Hematopoietic multipotent progenitor cell treated with erythropoietin and hydrocortisone succinate and interleukin-3 and kit ligand, for 17 days (in vitro differentiated cells): ENCODE measurements at places on chromosomes 4 and X.

GRCh38 chrX:71603618-71604017, 14.7 kb downstream of the CXCR3 start:
- DNase-seq, result no peak

GRCh38 chrX:56130436-56130835, 101.7 kb upstream of the KLF8 start:
- DNase-seq, result no peak

DNA sequence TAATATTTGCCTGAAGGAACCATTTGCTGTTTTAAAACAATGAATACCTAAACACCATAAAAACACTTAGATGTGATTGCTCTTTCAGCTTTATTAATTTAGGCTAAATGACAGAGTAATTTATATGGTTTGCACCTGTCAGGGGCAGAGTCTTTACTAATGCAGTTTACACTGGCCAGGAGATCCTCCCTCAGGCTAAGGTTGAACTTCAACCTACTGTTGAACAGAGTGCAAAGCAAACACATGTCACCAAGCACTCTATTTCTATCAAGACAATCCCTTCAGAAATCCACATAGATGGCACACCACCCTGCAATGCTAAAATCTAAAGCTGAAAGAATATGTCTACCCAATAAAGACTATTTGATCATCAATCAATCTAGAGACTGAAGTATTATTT, 147.3 kb downstream of the KLHL13 start:
- DNase-seq, result no peak

- no peak for DNase-seq
Measured at GRCh38 chr4:1105662-1106061, 7.7 kb downstream of the RNF212 start.

GRCh38 chr4:144185086-144185485, 44.6 kb upstream of the GYPA start:
- no peak for DNase-seq

GRCh38 chrX:18696653-18697052, 10.8 kb upstream of the PPEF1 start:
- no peak for DNase-seq

DNA sequence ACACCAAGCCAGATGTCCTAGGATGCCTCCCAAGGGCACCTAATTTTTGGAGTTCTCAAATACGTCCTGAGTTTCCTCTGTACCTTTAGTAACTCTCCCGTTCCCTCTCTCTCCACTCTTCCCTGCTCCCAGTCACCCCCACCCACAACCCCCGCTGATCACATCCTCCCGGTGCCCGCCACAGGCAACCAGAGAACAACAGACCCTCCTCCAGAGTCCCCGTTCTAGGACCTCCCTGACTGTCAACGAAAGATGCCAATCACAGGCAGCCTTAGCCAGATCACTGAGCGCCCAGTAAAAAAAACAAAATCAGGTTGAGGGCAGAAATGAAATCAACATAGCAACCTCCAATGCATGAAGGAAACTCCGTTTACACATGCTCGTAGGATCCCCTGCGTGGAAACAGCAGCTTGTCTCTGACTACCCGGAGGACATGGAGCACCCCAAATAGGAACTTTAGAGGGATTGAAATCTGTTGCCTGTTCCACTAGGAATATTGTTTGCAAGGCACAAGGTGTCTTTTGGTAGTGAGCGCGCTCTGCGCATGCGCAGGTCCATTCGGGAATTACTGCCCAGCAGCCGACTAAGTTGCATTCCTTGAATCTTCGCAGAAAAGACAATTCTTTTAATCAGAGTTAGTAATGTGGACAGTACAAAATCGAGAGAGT, at the start of gene GABRB1:
Gene GABRB1, plus strand, starts transcription at position 557 of the 668 bp plus-strand sequence.
- no peak for DNase-seq

GRCh38 chr4:7282786-7283440, 90.6 kb downstream of the SORCS2 start:
- DNase-seq, result no peak

DNA sequence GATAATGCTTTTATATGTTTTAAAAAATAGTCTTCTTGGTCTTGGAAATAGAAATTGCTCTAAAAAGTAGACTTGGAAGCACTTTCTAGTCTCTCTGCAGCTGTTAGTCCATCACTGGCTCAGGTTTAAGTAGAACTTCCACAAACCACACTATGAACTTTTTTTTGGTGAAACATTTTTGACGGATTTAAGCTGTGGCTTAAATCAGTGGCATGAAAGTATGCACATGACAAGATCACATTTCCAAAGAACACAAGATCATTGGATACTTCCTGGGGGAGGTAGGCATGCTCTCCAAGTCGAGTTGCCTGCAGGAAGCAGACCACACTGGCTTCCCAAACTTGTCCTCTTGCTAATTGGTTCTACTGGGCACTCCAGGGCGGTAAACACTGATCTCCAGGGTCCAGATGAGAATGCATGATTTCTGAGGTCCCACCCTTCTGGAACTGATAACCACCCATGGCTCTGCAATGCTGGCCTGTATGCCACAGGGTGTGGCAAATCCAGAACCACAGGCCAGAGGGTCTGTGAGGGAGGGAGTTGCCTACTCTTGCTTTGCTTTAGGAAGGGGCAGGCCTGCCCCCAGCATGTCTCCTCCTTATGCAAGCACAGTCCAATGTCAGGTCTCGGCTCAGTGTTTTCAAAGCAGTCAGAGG, 331.9 kb upstream of the SFRP2 start:
- DNase-seq, result no peak

GRCh38 chr4:76697129-76697803, 200.7 kb downstream of the SOWAHB start:
- no peak for DNase-seq

DNA sequence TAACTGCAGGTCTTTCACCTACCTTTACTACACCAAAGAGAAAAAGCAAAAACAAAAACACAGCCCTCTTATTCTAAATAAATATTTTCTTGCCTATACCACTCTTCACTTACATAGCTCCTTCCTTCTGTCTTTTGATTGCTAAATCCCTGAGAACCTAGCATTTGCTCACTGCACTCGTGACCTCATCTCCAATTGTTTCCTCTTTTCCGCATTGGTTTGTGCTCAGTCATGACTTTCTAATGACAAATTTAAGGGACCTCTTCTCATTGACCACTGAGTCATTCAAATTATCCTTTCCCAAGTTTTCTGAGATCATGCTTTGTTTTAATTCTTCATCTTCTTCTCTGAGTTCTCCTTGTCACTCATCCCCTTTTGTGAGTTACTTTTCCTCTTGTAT, 1697.1 kb downstream of the STIM2 start:
- DNase-seq, result no peak

DNA sequence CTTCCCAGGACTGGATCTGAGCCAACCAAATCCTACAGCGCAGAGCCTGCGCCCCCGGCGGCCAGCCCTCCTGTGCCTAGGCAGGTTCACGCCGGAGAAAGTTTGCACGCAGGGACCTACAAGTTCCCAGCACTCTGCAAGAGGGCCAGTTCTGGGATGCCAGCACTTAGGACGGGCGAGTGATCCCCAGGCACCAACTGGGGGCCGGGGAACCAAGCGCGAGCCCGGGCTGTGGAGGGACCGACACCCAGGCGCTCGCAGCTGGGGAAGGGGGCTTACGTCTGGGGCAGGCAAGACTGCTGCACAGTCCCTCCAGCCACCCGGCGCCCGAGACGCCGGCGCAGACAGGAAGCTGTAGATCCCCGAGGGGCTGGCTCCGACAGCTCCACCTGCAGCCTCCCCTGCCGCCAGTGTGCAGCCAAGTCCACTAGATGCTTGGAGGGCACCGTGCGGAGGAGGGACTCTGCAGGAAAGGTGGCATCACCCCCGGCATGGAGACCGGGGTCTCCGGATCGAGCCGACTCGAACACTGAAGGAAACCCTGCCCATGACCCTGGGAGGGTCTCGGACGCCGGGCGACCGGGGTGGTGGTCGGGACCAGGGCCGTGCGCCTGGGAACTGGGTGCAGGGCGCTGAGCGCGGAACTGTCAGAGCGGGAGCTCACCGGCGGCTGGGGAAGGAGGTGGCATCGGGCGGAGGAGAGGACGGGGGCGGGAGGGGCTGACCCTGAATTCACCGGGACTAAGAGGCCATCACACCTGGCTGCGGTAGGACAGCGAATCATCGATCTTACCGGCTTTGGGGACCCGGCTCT, 566 bp downstream of the CORIN start:
- DNase-seq, result no peak

DNA sequence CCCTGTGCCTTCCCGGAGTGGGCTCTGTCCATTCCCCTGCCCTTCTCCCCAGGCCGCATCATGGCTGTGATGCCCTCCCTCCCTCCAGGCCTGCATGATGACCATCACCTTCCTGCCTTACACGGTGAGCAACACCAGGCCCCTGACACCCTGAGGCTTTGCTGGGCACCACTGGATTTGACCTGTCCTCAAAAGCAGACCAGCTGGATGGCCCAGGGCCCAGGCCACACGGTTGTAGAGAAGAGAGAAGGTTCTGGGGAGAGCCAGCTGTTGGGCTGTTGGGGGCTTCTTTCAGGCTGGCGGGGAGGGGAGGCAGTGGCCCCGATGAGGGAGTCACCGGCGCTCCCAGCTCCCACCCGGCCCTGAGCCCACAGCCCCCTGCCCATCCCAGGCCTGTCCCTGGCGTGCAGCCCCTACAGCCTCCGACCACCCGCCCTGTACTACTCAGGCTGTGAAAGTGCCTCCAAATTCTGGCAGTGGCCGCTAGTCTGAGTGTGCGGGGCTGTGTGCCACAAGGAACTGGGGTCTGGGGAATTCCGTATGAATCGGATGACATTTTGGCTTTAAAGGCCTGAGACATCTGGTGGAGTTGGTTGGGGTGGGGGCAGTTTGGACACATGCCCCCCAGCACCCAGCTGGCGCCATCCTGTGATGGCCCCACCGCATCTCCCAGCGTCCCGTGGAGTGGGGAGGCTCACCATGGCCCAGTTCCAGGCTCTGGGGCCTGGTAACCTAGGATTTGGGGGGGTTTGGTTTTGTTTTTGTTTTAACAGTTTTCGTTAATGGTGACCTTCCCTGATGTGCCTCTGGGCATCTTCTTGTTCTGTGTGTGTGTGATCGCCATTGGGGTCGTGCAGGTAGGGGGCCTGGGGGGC, 19.6 kb downstream of the TMEM175 start:
- no peak for DNase-seq

DNA sequence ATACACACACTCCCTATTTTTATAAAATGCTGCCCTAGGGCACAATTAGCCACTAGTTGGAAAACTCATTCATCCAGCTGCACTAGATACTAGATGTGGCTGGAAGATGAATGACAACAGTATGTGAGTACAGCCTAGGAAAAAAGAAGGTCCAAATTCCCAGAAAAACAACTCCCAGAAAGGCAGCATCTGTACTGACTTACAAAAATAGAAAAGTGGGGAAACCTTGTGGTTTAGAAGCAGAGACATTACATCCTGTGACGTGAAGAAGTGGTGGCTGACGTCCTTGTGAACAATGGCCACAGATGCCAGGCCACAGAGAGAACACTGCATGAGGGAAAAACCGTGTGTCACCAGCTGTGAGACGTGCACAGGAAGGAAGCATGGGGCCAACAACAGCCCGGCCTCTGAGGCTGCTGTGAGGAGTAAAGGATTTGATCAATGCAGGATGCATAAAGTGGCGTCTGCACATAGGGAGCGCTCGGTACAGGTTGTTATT, 81.2 kb downstream of the SPRY1 start:
- DNase-seq, result no peak

- no peak for DNase-seq
Measured at GRCh38 chr4:84733343-84734033, 150.6 kb downstream of the CDS1 start.

GRCh38 chr4:95548738-95549245, at the start of gene UNC5C:
UNC5C (minus strand) TSS chr4:95548973.
- no peak for DNase-seq

GRCh38 chr4:109157696-109158095, 144.8 kb downstream of the COL25A1 start:
- DNase-seq, result no peak

- DNase-seq, result no peak
Measured at GRCh38 chrX:48737940-48738339, 23.6 kb upstream of the GLOD5 start.

DNA sequence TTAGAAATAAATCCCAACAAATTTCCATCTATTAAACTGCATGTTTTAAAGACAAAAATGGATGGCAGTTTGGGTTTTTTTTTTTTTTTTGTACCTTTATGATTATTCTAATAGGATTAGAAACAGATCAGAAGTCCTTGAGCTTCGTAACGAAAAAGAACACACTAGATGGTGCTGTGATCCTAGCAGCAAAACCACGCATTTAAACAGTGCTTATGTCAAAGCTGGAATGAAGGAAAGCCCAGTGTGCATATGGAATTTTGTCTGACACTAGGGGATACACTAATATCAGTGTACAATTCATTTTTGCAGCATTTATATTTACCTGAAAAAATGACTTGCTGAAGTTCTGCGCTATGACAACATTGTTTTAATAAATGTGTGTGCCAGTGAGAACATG, 229.1 kb downstream of the VEGFC start:
- no peak for DNase-seq

GRCh38 chrX:78213331-78213730, 73.9 kb upstream of the TAF9B start:
- DNase-seq, result no peak

GRCh38 chr4:125091-125771, 930 bp downstream of the ZNF718 start:
- DNase-seq, result peak; percentile 4

- no peak for DNase-seq
Measured at GRCh38 chr4:152901205-152901604, 34.9 kb upstream of the FHDC1 start.

DNA sequence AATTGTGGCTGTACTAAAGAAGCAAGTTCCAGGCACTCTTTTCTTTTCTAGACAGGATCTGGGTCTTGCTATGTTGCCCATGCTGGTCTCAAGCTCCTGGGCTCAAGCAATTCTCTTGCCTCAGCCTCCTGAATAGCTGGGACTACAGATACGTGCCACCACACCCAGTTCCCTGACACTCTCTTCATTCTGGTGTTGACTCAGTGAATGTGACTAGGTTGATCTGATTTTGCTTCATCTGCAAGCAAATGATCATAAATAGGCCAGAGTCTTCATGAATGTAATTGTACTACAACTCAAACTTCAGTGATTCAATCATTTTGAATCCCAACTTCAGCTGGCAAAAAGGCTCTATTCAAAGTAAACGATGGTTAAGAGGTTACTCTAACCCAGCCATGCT, 78.5 kb downstream of the APBB2 start:
- no peak for DNase-seq

- DNase-seq, result no peak
Measured at GRCh38 chr4:117162976-117163375, 77.6 kb upstream of the TRAM1L1 start.
